ENCODE measurements at places on chromosomes 4 and X. TPM values are rescaled to one million over a fixed set of nuclear protein-coding genes. Genes with fewer than 3 reads are reported as not detected.
A peak's percentile ranks its signal among the peaks of the same experiment; 100 is the strongest.

Gene IL21
- not detected for total RNA-seq

Gene APLN
- total RNA-seq: 2.1 TPM

Gene GYPE
- not detected for total RNA-seq

Gene NHSL2
- 0.05 TPM for total RNA-seq

Gene ITM2A
- not detected for total RNA-seq

Gene MAGEA8
- not detected for total RNA-seq

Gene NAT8L
- 0.05 TPM for total RNA-seq

Gene UPF3B
- 12.9 TPM for total RNA-seq

Gene ANTXR2
- total RNA-seq: 18.9 TPM

Gene PRPS2
- 84.9 TPM for total RNA-seq

Gene BEND2
- not detected for total RNA-seq

- DNase-seq: no peak
Observed at GRCh38 chr4:155615081-155615887, 51.4 kb upstream of the GUCY1A1 start.

DNA sequence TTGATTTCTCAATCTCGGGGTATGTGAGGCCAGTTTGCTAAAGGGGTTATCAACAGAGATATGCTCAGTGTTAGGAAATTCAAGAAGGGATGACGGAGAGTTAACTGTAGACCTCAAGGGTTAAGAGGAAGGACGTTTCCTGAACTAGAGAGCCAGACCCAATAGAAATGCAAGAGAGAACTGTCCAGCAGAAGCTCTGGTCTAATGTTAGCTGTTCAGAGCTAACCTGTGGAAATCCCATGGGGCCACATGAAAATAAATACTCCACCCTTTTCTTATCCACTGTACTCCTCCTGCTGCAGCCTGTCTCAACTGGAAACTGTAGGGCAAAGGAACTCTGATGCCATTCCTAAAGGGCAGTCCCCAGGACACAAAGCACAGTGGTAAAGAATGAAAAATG is 274.3 kb downstream of the DMD start:
- no peak for DNase-seq

- DNase-seq: no peak
Observed at GRCh38 chrX:11264925-11265324, 28.3 kb upstream of the AMELX start.

DNA sequence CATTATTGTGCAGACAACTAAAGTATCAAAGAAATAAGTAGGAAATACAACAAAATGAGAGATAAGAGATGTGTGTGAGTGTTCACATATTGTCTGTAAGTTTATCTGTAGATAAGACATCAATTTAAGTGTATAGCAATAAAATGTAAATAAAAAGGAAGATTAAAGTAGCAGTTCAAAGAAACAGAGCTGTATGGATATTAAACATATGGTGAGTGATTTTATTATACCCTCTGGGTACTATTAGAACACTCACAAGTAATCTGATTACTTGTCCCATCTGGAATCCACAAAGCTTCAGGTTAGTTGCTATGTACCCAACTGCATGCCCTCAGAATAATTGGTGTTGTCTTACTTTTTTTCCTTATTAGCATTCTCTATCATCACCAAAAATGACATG is 747.9 kb upstream of the ADGRL3 start:
- no peak for DNase-seq

GRCh38 chr4:102546635-102547034 is 45.5 kb downstream of the NFKB1 start:
- DNase-seq: no peak

DNA sequence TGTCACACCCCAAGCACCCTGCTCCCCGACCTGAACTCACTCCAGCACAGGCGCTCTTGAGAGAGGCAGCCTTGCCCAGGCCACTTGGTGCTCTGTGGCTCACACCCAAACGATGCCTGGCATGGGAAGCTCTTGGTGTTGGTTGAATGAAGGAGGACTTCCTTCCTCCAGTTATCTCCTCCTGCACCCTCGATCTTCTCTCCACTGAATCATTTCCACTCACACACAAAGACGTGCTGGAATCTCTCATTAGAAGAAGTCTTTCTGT is 90.5 kb upstream of the TRIM2 start:
- DNase-seq: no peak

DNA sequence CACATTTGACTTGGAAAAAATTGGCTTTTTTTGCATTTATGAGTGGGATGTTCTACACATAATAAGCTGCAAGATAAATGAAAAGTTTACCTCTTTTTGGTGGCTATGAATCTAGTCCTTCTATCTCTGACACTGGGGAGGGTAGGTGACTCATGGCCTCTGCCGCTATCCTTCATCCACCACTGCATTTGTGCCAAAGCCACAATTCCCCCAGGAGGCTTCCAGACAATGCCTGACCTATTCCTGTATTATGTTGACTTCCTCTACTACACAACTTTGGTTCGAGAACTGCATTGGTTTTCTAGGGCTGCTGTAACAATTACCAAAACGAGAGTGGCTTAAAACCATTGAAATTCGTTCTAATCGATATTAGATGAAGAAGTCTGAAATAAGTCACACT is 245.6 kb downstream of the TRAM1L1 start:
- peak; percentile 15 for DNase-seq

- DNase-seq: no peak
Observed at GRCh38 chrX:47316276-47317025, 53.9 kb upstream of the ZNF157 start.

DNA sequence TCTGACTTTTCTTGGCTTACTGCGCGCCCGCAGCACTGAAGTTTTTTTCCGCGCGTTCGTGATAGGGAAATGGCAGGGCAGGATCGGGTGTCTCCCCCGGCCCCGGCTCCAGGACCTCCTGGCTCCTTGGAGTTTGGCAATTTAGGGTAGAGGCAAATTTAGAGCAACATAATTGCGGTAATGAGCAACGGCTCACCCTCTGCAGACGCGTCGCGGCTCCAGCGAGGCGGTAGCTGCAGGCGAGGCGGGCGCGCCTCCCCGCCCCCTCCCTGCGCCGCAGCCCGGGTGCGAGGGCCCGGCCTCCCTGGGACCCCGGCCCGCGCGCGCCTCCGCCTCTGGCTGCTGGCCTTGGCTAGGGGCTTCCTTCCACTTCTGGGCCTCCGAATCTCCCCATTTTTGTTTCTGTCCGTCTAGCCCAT is 6.2 kb downstream of the MSX1 start:
- no peak for DNase-seq

GRCh38 chr4:82715731-82716617 is 82.6 kb downstream of the SCD5 start:
- DNase-seq: peak; percentile 6

DNA sequence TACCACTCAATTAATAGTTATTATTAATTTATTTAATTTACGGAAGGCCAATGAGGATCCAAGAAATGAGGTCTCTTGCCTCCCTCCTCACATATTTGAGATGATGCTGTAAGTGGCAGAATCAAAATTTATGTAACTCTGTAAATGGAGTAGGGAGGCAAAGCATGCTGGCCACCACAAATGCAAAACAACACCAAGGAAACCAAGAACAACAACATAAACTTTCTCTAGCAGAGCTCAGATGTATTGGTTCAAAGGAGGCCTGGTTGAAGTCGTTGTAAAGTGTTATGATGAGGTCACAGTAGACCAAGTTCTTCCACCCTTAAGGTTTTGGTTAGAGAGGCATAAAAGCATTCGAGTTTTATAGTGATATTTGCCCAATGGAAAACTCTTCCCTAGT is 194.8 kb upstream of the FAT1 start:
- DNase-seq: peak; percentile 35

GRCh38 chr4:27078934-27079455 is 218.4 kb downstream of the STIM2 start:
- no peak for DNase-seq

DNA sequence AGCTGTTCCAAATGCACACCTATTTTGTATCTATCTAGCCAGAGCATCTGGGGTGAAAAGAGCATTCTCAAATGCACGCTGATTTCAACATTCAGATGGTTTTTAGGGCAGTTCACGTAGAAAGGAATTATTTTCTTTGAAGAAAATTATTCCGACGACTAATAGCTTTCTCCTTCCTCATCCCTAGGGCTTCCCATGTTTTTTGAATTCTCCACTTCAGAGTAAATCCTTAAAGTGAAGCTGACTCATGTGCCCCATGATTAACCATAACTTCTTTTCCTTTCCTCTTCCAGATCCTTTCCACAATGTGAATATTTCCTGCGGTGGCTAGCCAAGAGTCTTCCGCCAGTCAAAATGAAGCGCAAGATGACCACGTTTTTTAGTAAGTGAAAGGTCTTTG is 86.7 kb upstream of the PDHA1 start:
- no peak for DNase-seq

DNA sequence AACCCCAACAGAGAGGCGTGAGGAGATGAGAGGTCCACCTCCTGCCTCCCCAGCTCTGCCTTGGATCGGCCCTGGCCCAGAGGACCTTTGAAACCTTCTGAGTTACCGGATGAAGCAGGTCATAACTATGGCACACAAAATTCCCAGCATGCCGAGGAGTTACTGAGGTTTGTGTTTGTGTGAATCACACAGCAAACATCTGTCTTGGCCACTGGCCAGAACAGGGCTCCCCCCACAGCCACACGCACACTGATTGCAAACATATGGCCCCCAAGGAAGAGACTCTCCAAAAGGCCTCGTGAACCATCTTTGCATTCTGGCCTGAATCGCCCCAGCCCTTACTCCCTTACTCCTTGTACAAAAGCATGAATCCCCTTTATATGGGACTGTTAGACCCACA is 18.9 kb downstream of the RPS4X start:
- peak; percentile 73 for DNase-seq

- DNase-seq: no peak
Observed at GRCh38 chr4:6404611-6405396, 67.6 kb downstream of the PPP2R2C start.

GRCh38 chrX:148700021-148700420 is 199.6 kb downstream of the AFF2 start:
- DNase-seq: no peak

- DNase-seq: no peak
Observed at GRCh38 chr4:153095448-153096204, 108.6 kb upstream of the TRIM2 start.

DNA sequence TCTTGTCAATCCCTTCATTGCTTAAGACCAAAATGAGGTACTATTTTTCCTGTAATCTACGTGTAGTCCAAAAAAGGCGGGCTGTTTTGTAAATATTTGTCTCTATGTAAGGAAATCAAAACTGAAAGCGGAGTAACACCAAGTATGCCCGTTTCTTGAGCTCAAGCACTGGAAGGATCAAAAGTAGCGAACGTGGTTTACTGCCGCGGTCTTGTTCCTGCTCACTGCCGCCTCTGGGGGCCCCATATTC is 71.5 kb downstream of the AFF1 start:
- peak; percentile 88 for DNase-seq

DNA sequence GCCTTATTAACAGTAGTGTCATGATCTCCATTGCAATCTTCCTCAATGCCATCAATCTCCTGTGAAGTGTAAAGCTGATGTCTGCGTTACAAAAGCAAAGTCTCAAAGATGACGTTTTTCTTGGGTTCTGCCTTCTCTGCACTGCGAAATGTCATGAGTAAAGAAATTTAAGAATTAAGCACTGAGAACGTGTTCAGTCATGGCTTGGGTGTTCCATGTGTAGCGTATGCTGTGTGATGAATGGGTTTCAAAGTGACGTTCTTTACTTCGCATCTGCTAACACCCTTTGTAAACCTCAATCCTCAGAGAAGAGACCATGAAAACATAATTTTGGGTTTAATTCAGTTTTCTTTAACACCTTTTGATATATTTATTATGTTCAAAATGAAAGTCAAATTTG is 999 bp downstream of the NAP1L5 start:
- no peak for DNase-seq

DNA sequence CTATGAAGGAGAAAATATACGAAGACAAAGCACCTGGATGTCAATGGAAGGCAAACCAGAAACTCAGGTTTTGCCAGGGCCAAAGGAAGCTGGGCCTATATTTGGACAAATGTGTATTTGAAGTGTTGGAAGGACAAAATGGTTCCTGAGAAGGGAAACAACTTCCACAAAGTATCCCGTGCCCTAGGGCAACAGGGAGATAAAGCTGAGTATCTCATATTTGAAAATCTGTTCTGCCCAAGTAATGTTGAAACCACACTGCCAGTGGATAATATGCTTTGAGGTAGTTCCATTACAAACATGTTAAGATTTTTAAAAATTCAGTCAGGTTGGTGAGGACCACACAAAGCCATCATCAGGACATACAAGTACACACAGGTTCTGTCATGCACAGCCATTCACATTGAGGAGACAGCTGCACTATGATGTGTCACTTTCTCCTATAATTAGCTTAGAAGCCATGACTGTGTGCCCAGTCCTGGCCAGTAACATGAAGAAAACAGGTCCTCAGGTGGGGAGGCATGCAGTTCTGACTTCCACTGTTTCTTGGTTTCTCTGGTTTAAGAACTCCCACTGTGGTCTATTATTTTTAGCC is 116.4 kb downstream of the PWWP3B start:
- DNase-seq: no peak

- DNase-seq: no peak
Observed at GRCh38 chrX:9462456-9462855, 2.4 kb upstream of the TBL1X start.

- peak; percentile 36 for DNase-seq
Observed at GRCh38 chr4:4837316-4837715, 22.1 kb upstream of the MSX1 start.

- DNase-seq: no peak
Observed at GRCh38 chrX:130351567-130351966, 11.8 kb downstream of the SLC25A14 start.

DNA sequence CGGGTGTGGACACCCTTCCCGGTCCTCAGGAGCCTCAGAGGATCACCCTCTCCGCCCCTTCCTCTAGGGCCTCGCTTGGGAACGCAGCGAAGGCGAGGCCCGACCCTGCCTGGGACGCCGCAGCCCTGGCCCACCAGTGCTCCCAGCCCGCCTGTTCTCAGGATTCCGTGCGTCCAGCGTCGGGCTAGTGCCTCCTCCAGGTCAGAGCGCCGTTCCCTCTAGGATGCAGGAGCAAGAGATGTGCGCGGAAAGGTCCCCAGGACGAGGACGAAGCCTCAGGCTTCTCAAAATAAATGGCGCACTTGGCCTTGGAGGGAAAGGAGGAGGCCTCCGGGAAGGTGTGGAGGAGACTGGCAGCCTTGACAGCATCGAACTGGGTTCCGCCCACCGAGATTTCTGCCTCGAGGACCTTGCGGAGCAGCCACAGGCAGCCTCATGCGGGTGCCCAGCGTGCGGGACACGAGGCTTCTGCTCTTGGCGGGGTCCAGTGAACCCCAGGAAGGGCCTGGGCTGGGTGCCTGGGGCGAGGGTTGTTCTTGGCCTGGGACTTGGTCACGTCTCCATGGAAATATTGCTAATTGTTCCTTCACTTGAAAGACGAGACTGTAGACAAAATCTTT is 35.1 kb downstream of the PITX2 start:
- no peak for DNase-seq

GRCh38 chr4:177006331-177006730 is 213.6 kb upstream of the VEGFC start:
- no peak for DNase-seq

DNA sequence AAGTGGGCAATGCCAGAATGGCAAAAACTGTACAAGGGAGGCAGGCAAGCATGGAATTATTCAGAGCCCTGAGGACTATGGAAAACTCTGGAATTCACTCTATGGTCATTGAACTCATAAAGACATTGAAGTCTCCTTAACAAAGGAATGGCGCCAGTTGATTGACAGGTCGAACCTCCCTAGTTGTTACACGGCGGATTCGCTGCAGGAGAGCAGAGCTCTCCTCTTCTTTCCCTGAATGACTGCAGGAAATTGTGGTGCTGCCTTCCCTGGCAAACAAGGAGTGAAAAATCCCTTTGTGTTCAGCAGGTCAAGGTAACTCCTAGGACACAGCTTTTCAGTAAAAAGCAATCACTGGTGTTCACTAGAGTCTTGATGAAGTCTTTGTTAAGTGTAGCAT is 732.8 kb upstream of the FRG1 start:
- no peak for DNase-seq

GRCh38 chr4:26459054-26459755 is 31.1 kb downstream of the CCKAR start:
- DNase-seq: peak; percentile 65
